ENCODE measurements at places on chromosomes 3 and 15. TPM values are rescaled to one million over a fixed set of nuclear protein-coding genes. Genes with fewer than 3 reads are reported as not detected.

The RTP2 gene
- total RNA-seq, result not detected

The ITIH3 gene
- total RNA-seq, result 14.2 TPM

The GOLGA8S gene
- total RNA-seq, result 0.42 TPM

The P2RY14 gene
- 4.3 TPM for total RNA-seq

The LRRC31 gene
- total RNA-seq, result not detected

The AGBL1 gene
- total RNA-seq, result not detected

The MOBP gene
- total RNA-seq, result not detected

The ILDR1 gene
- total RNA-seq, result not detected

The RNF123 gene
- 28.3 TPM for total RNA-seq
